ENCODE measurements at places on chromosomes 6 and 20. TPM values are rescaled to one million over a fixed set of nuclear protein-coding genes. Genes with fewer than 3 reads are reported as not detected.

Gene POPDC3
- total RNA-seq: 184 TPM

Gene MUC22
- 0.11 TPM for total RNA-seq

Gene SS18L1
- total RNA-seq: 31.8 TPM

Gene COL11A2
- total RNA-seq: 0.61 TPM

Gene MLIP
- 186 TPM for total RNA-seq

Gene IP6K3
- 352 TPM for total RNA-seq

Gene CST5
- total RNA-seq: not detected

Gene CDKAL1
- 17.0 TPM for total RNA-seq

Gene RFX6
- not detected for total RNA-seq

Gene ARFGEF3
- 0.40 TPM for total RNA-seq

Gene FERMT1
- 0.36 TPM for total RNA-seq

Gene GFOD1
- total RNA-seq: 20.1 TPM

Gene CNBD2
- total RNA-seq: 8.3 TPM

Gene SDHAF4
- total RNA-seq: 10.0 TPM

Gene TFAP2D
- total RNA-seq: not detected

Gene LY6G6F
- total RNA-seq: not detected

All from gastrocnemius medialis (tissue), 4 donors.